ENCODE measurements at places on chromosomes 12 and 14.
A peak's percentile ranks its signal among the peaks of the same experiment; 100 is the strongest.

DNA sequence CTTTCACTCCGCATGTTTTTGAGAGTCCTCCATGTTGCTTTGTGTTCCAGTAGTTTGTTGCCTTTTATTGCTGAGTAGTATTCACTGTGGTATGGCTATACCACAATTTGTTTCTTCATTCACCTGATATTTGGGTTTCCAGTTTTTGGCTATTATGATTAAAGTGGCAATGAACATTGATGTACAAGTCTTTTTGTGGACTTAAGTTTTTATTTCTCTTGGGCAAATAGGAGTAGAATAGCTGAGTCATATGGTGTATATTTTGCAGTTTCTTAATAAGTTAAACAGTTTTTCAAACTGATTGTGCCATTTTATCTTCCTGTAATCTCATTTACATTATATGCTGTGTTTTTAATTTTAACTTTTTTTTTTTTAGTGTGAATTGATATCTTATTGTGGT, 16.2 kb downstream of the ADIPOR2 start:
- DNase-seq = no peak

GRCh38 chr12:82919388-82920054, 232.8 kb downstream of the TMTC2 start:
- no peak for DNase-seq

DNA sequence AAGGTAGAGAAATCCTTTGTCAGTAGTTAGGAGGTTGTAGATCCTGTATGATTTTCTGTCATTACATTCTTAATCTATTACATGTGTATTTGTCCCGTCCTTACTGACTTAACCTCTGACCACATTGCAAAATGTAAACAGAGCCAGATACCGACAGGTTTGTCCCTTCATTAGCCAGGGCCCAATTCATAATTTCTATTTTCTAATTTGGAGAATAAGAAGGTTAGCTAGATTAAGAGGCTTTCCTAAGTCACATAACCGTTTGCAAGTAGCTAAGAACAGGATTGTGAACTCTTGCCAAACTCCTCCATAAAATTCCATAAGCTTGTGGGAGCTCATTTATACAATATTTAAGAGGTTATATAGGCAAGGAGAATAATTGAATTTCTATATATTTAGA, 352.6 kb downstream of the RAD51B start:
- no peak for DNase-seq

- DNase-seq = peak; percentile 99
These were observed at the start of gene WDR89 for GRCh38 chr14:63641473-63642228. Gene WDR89 (minus strand): TSS chr14:63641871. CDS start chr14:63599942, 41,929 bp downstream.

DNA sequence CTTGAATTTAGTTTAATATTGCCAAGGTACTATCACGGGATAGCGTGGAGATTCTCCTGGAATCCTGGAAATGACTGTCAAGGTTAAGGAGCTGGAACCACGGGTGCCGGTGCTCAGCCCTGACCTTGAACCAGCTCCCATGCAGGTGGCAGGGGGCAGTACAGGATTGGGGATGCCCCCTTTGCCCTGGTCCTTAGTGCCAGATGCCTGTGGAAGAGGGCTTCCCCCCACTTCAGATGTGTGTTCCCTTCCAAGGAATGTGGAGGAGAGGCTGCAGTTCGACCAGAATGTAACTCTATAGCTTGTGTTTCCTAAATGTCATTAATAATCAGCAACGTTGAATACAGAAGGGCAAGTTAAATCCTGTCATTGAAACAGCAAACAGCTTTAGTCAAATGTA, 258.9 kb downstream of the VRK1 start:
- no peak for DNase-seq

- no peak for DNase-seq
These were observed 115.7 kb downstream of the PTPRQ start for GRCh38 chr12:80559766-80560165.

DNA sequence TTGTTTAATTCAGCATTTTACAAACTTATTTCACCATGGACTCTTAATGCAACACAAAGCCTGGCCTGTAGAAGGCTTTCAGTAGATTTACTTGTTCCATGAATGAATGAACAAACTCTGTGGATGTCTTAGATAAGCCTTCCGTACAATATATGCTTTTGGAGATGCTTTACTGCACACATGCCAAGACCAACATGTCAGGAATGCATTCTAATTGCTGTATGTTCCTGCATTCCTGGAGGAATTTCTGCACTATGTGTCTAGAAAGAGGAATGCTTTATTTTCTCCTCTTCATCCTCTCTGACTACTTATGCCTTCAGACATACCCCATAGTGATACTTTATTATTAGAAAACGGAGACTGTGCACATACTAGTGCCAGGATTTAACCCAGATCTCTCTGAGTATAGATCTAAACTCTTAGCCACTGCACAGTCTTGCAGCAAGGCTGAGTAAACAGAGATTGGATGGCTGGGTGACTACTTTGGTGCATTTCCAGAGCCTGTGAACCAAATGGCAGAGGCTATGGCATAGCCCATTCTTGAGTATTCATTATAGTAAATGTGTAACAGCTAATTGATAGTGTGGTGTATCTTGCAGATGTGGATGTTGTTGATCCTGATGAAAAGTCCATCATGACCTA, 108.2 kb downstream of the SYNE2 start:
- no peak for DNase-seq

DNA sequence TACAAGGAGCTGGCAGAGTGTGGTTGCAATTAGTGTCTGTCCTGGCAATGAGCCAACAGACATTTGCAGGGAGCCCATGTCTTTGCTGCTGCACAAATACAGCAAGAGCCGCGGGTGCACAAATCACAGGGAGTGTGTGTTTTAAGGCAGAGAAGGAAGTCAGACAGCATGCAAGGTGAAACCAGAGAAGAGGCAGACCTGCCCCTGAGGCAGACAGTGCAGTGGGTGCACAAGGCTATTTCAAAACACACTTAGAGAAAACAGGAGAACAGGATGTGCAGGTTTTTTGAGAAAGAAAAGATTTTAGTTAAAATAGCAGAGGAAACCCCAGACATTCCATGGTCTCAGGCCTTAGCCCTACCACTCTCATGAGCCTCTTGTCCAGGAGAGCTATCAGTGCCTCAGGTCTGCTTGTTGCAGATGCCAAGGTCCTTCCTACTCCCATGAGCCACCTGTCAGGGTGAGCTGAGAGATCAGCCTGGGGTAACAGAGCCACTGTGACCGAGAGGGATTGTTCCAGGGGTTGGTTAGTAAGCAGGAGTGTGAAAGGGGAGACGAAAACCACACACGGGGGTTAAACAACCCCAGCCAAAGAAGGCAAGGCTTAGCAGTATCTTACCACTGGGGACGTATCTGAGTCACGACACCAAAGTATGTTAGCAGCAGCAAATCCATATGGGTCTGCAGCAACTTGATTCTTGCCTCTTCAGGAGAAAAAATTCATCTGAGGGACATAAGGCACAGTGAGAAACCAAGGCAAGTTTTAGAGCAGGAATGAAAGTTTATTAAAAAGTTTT, 78.1 kb downstream of the C14orf132 start:
- DNase-seq = no peak

DNA sequence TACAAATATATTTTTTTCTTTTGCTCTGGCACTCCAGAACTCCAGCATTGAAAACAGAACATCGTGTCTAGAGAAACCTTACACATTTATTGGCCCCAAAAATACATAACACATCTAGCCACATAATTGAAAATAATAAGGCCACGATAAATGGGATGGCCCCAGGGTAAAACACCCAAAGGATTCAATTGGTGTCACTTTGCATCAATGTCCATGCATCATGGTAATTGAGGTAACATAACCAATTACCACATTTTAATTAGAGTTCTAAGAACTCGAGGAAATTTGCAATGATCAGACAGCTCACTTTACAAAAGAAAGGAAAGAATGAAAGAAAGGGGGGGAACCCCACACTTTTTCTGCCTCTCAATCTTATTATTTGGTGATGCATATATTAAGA, 151.8 kb upstream of the NPAS3 start:
- no peak for DNase-seq

GRCh38 chr12:116201359-116201758, 76.1 kb downstream of the MED13L start:
- DNase-seq = no peak

DNA sequence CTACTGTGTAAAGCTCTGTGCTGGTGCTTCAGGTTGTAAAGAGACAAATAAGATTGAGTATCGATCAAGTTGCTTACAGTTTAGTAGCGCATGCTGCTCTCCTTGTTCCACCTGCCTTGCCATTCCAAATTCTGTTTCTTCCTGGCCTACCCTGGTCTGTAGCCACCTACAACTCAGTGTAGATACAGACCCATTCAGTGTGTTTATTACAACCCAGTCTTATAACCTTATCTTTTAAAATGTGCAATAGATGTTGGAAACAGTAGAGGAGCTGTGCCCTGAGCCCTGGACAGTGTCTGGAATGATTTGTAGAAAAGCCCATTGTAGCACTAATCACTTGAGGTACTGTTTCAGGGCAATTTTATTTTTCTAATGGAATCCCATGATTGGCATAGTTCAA, 68.5 kb downstream of the DIP2B start:
- DNase-seq = no peak

GRCh38 chr12:94286583-94287244, 138.3 kb downstream of the PLXNC1 start:
- no peak for DNase-seq

DNA sequence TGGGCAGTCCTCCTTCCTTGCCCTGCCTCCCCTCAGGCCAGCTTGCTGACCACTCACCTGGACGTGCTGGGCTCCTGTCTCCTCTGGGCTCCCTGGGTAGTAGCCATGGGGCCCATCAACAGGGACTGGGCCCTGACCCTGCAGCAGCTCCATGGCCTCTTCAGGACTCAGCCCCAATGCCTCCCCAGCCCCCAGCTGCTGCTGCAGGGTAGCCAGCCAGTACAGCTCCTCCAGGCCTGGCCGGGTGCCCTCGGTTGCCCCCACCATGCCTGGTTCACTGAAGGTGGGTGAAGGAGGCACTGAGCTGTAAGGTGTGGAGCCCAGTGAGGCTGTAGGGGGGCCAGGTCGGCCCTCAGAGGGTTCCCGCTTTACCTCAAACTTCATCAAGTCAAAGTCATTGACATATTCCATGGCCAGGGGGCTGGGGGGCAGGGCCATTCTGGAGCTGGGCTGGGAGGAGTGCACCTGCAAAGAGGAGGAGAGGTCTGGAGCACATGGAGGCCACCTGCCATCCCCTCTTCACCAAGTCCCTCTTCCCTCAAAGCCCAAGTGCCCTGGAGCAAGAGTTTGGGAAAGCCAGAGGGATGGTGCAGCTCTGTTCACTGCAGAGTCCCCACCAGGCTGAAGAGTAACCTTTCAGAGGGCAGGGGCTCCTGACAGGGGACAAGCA, 11.2 kb downstream of the CPNE6 start:
- no peak for DNase-seq

GRCh38 chr12:102533483-102534215, 53.3 kb upstream of the IGF1 start:
- no peak for DNase-seq

- no peak for DNase-seq
These were observed 34.0 kb upstream of the HECTD1 start for GRCh38 chr14:31241450-31242114.

DNA sequence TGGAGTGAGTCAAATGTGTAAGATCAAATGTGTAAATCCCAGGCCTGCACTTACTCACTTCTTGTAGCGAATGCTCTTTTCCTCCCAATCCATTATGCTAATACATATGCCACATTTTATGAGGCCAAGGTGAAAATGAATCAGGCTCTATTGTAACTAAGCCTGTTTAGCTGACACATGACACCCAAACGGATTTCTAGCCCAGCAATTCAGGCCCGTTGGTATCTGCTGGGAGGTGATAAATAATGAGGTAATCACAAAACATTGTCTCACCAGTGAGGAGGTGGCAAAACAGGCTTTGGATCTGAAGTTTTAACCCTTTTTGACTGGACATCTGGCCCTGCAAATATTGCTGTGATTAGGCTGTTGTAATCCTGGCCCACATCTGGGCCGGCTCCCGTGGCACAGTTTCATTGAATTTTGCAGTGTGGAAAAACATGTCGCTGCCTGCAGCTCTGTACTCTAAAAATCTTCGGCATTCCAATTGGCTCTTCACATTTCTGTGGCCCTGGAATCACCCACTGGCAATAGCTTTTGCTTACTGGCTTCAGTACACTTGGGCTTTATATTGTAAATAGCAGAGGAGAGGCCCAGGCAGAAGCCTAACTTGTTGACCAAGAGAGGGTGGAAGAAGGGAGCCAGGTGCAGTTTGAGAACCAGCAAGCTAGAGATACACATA, 106.1 kb downstream of the PAX9 start:
- DNase-seq = no peak

- DNase-seq = no peak
These were observed 46.3 kb upstream of the ASPG start for GRCh38 chr14:104039214-104039613.

GRCh38 chr12:15688202-15688736, 100.9 kb downstream of the EPS8 start:
- no peak for DNase-seq

DNA sequence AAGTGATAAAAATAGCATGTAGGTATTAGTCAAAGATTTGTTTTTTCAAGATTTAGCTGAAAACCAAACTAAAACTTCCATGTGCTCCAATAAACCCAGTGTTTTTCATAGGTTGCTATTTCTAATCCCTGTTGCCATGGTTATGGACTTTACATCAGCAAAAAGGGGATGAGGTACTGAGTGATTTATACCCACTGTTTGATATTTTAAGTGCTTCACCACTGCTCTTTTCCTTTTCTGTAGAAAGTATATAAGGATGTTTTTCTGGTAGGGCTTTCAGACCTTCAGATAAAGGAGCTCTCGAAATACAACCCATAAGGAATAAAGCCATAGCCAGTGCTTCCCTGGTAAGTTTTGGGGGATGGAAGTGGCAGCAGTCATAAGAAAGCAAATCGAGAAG, at the start of gene OTOGL:
OTOGL (plus strand) TSS at position 279 of the 400 bp plus-strand sequence. CDS start 109,895 bp downstream, outside the sequence.
- no peak for DNase-seq

DNA sequence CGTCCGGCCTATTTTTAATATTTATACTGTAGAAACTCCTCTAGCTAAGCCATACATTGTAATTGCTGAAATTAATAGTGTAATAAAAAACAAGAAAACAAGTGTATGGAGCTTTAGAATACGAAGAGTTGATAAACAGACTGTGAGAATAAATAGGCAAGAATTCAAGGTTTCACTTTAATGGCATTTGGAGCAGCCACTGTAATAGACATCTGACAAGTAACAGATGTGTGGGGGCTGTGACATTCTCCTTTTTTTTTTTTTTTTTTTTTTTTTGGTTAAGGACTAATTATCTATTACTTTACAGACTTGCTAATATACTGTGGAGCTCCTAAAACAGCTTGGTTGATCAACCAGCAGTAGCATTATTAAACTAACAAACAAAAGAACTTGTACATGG, 42.1 kb upstream of the CFAP54 start:
- no peak for DNase-seq
